ENCODE measurements at places on chromosomes 6 and 20.

DNA sequence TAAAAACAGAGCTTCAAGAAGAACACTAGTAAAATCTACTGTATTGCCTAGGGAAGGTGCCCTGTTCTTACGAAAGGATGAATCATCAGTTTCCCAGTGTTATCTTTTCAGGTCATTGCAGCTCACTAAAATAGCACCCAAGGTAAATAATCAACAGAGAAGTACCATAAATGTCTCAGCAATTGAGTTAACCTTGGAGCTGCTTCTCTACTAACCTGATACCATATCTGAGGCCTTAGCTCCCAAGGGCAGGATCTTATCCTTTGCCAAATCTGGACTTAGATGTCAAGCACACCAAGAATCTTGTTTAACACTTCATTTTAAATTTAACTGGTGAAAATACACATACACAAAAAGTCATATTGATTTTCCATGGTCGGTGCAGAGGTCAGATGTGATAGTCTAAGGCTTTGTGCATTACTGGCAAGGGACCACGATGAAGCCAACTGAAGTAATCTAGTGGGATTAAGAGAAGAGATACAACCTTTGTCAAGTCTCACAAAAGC is 81.5 kb downstream of the EDN1 start:
- no peak for DNase-seq

GRCh38 chr6:112029045-112029822 is 24.7 kb upstream of the CCN6 start:
- no peak for DNase-seq

DNA sequence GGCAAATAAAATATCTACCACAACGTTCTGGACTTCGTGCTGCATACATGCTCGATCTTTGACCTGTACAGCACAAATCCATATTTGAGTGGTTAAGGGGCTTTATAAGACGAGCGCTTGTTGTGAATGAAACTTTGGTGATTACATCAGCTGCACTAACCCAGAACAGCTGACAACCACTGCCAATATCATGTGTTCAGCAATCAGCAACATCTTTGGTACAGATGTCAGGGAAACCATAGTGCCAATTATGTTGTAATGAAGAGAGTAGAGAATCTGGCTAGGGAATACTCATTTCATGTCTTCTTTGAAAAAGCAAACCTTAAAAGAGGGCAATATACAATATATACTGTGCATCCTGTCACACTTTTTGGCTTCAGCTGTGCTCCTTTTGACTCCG is 188.6 kb upstream of the NT5E start:
- no peak for DNase-seq

GRCh38 chr6:6697620-6698019 is 109.1 kb downstream of the LY86 start:
- DNase-seq, result no peak

GRCh38 chr20:24870881-24871280 is 78.2 kb upstream of the CST7 start:
- DNase-seq, result no peak

GRCh38 chr6:2947445-2947844 is 23.9 kb downstream of the SERPINB6 start:
- no peak for DNase-seq

DNA sequence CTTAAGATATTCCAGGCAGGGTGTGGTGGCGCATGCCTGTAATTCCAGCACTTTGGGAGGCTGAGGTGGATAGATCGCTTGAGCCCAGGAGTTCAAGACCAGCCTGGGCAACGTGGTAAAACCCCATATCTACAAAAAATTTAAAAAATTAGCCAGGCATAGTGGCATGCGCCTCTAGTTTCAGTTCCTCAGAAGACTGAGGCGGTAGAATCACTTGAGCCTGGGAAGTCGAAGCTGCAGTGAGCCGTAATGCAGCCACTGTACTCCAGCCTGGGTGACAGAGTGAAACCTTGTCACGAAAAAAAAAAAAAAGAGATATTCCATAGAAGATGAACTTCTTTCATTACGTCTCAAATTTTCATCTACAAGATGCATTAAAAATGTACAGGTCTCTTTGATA is 46.7 kb upstream of the ISM1 start:
- no peak for DNase-seq

- DNase-seq, result no peak
Measured at GRCh38 chr20:10662151-10662550, 11.6 kb downstream of the JAG1 start.

DNA sequence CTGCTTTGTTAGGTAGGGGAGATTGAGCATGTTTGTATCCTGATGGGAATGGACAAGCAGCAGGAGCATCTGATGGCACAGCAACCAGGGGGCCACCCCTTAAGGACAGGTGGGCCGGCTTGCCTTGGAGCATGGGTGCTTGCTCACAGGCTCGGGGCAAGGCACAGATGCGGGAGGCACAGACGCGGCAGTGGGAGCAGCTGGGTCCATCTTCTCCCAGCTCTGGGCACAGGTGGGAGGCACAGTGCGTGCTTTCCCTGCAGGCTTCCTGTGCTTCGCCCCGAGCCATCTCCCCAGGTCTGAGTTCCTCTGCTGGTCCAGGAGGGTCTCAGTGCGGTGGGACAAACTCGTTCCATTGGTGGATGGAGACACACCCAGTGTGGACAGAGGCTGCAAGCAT is 73.6 kb upstream of the BHLHE23 start:
- no peak for DNase-seq

DNA sequence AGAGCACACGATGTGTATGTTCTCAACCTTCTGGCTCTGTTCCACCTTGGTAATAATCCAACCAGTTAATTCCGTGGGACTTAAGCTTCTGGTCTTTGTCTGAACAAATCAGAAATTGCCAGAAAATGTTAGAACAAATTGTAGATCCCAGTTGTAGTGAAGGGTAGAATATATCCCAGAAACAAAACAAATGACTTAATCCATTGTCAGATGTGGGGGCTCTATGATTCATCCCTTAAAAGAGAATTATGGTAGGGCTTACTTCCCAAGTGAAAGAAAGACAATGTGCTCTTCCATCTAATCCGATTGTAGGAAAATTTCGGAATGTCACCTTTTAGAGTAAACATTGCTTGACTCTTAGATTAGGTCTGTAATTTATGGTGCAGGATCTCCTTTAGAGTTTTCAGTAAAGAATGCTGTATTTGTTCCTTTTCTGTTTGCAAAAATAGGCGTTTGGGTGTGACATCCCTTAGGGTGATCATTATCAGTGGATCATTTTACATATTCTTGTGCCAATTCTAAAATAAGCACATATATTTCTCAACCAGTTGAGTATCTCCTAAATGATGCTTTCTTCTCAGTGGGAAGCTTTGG is 234.5 kb upstream of the ZNF217 start:
- peak; percentile 97 for DNase-seq

DNA sequence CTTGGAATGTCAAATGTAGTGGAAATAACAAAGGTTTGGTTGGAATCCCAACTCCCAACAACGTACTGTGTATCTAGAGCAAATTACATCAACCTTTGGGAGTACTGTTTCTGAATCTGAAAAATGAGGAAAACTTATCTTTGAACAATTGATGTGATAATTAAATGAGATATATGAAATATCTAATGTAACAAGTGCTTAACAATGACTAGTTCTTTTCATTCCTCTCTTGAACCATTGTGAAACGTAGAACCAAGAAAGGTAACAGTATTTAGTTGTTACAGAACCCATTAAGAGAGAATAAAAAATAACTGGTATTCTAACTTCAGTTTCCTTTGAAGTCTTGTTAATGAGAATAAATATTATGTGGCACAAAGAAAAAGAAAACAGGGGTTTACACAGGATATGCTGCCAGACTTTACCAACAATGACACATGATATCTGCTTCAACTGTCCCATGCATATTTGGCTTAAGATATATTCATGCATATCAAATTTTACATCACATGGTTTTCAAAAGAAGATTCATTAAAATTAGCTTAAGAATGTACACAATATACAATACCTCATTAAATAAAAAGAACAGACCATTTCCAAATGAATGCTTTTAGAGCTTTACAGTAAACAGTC is 111.8 kb downstream of the ATG5 start:
- no peak for DNase-seq

- DNase-seq, result peak; percentile 18
Measured at GRCh38 chr20:57964011-57964862, 254.4 kb upstream of the PMEPA1 start.

GRCh38 chr6:53441035-53441493 is 92.3 kb upstream of the ELOVL5 start:
- no peak for DNase-seq

- DNase-seq, result no peak
Measured at GRCh38 chr6:96237638-96238347, 222.0 kb downstream of the FUT9 start.

GRCh38 chr6:2205396-2205795 is 40.0 kb downstream of the GMDS start:
- DNase-seq, result no peak

DNA sequence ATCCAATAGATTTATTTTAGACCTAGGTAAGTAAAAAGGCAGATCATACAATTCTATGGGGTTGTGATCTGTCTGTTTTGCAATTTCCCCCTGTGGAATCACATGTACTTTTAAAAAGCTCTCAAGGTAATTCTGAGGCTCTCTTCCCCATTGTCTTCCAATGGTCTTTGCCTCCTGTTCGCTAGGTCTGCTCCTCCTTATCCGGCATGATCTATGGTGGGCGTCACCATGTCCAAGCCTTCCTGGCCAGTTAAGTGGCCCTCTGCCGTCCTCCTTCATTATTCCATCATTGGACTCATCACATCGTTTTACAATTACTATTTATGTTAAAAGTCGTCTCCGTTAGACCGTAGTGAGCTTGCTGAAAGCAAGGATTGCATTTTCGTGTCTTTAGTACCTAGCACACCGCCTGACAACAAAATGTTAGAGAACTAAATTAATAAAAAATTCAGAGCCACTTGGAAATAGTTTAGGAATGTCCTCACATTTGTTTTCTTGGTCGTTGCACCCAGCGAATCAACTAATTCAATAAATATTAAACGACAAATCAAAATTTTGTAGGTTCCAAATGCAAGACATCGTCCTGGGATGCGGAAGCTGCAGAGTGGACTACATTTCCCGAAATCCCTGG is 2.2 kb upstream of the STXBP5 start:
- DNase-seq, result no peak

DNA sequence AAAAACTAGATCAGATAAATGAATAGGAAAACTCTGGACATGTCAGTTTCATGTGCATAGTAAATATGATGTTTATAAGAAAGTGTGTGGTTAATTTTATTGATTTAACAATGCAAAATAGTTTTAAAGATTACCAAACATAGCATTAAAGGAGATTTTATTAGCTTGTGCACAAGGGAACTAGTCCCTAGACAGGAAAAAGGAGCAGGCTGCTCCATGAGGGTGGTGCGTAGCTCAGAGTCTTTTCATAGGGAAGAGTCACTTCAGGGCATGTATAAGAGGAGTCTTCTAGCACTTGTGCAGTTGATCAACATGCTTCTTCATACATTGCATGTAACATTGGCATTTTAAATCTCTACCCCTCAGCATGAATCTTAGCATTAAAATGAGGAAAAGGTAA is 835.8 kb downstream of the GRIK2 start:
- no peak for DNase-seq

DNA sequence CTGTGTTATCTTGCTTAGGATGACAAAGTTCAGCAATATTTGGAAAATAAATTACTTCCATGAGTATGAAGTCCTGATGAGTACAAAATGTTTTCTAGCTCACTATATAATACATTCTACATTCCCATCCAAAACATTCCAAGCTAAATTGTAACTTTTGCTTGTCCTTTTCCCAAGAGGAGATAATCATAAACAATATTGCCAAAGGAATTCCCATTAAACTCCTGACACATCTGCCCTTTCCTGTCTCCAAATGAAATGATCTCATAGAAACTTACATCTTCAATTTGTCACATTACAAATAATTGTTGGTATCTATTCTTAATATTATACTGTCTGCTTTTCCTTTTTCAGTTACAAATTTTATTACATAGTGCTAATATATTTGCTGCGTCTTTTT is 20.4 kb upstream of the SENP6 start:
- no peak for DNase-seq

DNA sequence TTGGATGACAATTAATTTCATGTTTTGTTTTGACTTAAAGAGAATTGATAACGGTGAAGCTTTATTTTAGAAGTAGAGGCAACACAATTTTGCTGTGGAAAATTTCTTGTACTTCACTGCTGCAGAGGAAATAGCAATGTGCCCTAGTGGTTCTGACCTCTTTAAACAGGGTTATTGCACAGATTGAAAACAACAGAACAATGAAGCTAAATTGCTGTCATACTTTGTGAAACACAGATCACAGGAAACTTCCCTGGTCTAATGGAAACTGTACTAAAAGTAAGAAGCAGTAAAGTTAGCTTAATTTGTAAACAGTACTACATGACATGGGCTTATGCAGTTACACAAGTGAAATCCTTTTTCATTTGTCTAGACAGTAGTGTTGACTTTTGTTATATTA is 31.3 kb downstream of the OR2A4 start:
- DNase-seq, result no peak

- DNase-seq, result no peak
Measured at GRCh38 chr6:155880900-155881299, 425.3 kb upstream of the NOX3 start.

- no peak for DNase-seq
Measured at GRCh38 chr6:30227763-30228487, 14.7 kb upstream of the TRIM26 start.

DNA sequence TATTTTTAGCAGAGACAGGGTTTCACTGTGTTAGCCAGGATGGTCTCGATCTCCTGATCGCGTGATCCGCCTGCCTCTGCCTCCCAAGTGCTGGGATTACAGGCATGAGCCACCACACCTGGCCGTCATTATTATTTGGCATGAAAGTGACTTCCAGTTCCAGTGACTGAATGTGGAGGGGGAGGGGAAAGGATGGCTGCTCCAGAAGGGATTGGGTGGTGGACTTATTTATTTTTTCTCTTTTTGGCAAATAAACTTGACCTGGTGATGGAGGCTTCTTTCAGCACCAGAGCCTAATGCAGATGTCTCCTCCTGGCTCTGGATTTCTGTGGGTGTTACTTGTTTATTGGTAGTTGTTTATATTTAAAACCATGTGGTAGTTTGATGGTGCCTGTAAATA is 16.9 kb upstream of the SLC22A23 start:
- DNase-seq, result no peak

GRCh38 chr6:19036196-19036555 is 649.0 kb downstream of the RNF144B start:
- DNase-seq, result no peak

DNA sequence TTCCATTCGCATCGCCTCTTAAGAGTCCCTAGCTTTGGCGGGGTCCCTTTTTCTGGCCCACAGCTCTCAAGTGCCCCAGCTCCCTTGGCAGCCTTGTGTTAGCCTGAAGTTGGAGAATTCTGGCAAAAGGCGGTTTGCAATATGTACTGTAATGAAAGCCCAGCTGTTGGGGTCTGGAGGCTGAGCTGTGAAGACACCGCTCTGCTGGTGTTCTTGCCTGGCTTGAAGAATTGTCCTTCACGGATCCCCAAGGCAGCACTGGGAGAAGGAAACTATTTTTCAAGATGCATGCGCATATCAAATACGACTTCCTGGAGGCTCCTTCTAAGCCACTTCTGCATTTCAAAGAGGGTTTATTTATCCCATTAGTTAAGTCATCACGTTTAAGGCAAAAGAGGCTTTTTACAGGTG is 21.4 kb upstream of the CITED2 start:
- DNase-seq, result no peak
